Esophagus muscularis mucosa (tissue), 4 donors: ENCODE measurements at places on chromosomes 2 and 18. TPM values are rescaled to one million over a fixed set of nuclear protein-coding genes. Genes with fewer than 3 reads are reported as not detected.

- DNase-seq: peak; percentile 77
These were observed 249.3 kb downstream of the CYP26B1 start for GRCh38 chr2:71898375-71898774.

- no peak for DNase-seq
These were observed 34.1 kb downstream of the CDCA7 start for GRCh38 chr2:173388795-173389194.

- no peak for DNase-seq
These were observed 117.4 kb downstream of the RHBDD1 start for GRCh38 chr2:226953206-226953605.

MAP3K19 gene
- not detected for total RNA-seq
